Right cardiac atrium (tissue), 5 donors: ENCODE measurements at places on chromosomes 6 and 20. TPM values are rescaled to one million over a fixed set of nuclear protein-coding genes. Genes with fewer than 3 reads are reported as not detected.

The TBC1D32 gene
- 4.3 TPM for total RNA-seq

DNA sequence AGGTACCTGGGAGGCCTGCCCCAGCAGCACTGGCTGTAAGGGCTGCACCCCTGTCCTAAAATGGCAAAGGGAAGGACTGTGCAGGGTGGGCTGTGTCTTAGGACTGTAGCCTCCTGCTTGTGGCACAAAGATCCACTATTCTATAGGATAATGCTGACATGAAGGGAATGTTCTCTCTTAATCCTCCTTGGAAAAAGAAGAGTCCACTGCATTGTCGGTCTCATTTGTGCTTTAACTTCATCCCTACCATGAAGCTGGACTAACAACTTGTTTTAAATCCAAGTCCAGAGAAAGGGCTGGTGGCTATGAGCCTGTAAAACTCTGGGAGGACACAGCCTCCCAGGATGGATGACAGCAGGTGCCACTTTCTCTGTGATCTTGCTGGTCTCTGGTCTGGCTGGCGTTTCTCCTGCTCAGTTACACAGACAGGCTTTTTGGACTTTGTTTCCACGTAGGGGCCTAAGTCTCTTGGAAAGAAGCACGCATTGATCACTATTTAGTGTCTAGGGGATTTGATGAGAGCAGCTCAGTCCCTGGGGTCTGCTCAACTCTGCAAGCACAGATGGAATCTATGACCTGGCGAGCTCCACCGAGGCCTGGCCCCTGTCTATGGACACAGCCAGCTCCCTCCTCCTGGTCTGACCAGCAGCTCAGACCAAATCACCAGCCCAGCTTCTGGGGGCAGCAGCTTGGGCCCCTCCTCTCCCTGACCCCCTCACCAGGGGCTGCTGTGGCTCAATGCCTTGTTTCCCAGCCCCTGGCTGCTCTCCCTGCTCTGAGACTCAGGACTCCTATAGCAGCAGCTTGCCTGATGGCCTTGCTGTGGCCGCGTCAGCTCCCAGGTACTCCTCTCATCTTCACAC lies 4.8 kb downstream of the CST3 start:
- DNase-seq, result no peak

GRCh38 chr6:70028926-70029325 lies 162.6 kb downstream of the COL19A1 start:
- DNase-seq, result no peak

DNA sequence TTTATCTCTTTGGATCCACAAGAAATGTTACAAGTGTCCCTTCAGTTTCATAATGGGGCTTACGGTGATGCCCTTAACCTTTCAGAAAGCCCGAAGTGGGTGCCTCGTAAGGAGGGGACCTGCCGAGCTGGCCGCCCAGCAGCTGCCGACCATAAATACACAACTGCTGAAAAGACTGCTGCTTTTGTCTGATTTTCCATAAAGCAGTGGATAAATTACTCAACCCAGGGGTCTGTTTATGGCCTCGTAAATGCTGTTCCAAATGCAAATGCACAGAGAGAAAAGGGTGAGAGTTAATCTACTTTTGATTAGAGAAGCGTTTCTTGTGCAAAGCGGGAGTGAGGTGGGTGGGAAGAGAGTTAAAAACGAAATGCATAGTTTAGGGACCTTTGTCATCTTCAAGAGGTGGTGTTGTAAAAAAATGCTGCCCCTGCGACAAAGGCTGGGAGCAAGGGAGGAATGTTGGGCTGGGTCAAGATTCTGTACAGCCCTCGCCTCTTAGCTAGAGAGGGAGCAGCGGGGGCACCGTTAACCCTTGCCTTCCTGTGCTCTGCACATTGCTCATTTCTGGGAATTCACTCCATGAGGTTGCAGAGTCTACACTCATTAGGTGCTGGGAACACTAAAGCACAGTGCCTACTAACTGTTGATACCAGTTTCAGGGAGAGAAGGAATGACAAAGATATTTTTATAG lies 112.0 kb upstream of the MTHFD1L start:
- DNase-seq, result no peak

The PDCD2 gene
- 36.4 TPM for total RNA-seq

The OXT gene
- not detected for total RNA-seq

- DNase-seq, result no peak
Observed at GRCh38 chr6:100685747-100686146, 195.4 kb downstream of the ASCC3 start.

DNA sequence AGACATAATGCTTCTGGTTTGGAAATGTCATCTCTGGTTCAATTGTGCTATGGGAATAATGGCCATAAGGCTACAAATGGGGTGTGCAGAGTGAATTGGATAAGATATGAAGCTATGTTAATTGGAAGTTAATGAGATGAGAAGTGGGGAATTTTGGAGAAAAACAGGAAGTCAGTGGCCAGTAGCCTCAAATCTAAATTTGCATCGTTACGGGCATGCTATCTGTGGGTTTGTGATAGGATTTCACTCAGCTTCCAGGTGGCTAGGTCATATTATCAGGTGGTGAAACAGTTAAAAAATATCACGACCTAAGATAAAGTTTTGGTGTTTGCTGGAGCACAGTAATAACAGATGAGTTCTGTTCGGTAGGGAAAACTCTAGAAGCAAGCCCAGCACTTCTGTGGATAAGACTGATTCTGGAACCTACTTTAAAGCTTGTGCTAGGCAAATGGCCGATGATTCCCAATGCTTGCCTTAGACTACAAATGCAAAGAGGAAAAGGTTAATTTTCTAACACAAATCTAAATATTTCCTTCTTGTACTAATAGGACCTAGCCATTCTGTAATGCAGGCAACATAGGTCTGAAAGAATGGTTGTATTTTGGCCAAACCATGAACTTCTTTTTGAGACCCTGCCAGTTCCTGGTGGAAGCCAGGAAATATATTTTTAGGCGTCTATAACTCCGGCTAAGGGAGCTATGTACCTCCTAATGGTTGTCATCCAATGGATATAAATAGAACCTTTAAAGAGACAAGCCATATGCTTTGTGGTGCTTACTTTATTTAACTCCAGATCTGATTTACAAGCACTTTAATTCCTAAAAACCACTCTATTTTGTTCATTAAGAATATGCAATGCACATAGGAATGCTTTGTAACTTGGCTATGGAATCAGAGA lies 111.0 kb downstream of the PLCB1 start:
- no peak for DNase-seq

DNA sequence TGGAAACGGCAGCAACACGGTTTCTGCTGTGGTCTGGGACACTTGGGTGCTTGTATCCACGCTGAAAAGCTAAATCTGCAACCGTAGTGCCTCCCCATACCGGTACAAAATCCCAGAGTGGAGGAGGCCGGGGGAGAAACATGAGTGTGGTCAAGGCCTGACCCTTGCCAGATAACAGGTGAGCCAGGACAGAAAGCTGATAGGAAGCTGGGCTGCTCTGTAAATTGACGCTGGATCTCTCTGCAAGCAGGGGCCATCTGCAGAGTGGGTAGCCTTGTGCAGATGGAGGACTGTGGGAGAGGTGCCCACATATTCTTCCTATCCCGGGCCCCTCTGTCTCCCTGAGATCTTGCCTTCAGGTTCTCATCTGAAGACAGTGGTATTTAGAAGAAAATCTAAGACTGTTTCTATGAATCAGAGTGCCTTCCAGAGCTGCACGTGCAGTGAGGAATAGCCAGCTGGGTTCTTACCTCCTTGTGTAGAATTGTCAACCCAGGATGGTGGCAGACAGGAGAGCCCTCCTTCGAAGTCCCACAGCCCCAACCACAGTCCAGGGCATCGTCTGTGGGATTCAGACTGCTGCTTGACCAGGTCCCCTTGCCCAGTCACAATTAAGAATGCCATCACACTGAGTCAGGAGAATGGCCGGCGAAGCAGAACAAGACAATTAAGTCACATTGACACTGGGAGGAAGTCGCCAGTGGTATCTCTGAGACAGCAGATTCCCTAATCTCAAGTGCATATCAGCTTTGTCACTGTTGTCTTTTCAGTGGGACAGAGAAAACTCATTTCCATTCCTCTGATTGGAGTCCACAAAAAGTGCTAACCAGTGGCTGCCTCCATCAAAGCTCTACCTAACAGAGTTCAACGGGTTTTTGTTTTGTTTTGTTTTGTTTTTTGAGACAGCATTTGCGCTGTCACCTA lies 100.0 kb upstream of the RIPOR2 start:
- no peak for DNase-seq

- DNase-seq, result no peak
Observed at GRCh38 chr6:158131926-158132325, 36.1 kb downstream of the SERAC1 start.
